Esophagus squamous epithelium (tissue), 5 donors: ENCODE measurements at places on chromosomes 5 and 9. TPM values are rescaled to one million over a fixed set of nuclear protein-coding genes. Genes with fewer than 3 reads are reported as not detected.

The IL5 gene
- not detected for total RNA-seq

GRCh38 chr5:34475249-34475966, 180.7 kb upstream of the RAI14 start:
- DNase-seq = no peak

DNA sequence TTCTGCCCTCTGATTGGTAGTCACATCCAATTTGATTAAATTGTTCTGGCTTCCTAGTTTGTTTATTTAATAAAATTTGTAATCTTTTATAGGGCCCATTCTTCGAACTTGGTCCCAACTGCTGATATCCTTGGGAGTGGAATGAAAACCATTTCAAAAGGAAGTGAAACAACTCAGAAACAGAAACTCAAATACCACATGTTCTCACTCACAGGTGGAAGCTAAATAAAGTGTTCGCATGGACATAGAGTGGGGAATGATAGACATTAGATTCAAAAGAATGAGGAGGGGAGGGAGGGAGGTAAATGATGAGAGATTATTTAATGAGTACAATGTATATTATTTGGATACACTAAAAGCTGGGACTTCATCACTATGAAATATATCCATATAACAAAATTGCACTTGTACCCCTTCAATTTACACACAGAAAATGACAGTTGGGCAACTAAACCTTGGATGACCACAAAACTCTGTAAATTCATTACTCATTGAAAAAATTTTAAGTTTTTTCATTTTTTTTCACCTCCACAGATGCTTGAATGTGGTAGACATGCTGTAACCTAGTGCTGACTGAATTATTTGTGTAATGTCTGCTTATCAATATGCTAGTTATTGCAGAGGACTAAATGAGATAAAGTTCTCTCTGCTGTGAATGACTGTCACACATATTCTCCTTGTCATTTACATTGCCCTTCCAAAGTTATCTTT, 16.0 kb downstream of the ATP10B start:
- no peak for DNase-seq

The NRARP gene
- total RNA-seq = 19.6 TPM

- DNase-seq = no peak
These were observed 1.9 kb downstream of the LRRC19 start for GRCh38 chr9:27003426-27004077.

The FAM193B gene
- 28.5 TPM for total RNA-seq

DNA sequence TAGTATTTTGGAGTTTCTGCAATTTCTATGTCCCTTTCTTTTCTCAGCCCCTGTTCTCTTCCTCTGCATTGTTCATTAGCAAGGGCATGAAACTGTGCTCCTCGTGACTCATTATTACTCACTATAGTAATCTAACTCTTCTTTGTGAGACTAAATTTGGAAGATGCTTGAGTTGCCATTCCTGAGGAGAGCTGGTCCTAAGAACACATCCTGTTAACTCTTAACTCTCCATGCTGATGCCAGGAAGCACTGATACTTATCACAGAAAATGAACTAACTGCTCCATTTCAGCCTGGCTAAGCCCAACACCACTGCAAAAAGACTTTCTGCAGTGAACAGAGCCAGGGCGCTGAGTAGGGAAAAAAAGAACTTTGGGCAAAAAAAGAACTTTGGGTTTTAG, 10.6 kb upstream of the CSNK1A1 start:
- no peak for DNase-seq

The ACOT12 gene
- not detected for total RNA-seq

DNA sequence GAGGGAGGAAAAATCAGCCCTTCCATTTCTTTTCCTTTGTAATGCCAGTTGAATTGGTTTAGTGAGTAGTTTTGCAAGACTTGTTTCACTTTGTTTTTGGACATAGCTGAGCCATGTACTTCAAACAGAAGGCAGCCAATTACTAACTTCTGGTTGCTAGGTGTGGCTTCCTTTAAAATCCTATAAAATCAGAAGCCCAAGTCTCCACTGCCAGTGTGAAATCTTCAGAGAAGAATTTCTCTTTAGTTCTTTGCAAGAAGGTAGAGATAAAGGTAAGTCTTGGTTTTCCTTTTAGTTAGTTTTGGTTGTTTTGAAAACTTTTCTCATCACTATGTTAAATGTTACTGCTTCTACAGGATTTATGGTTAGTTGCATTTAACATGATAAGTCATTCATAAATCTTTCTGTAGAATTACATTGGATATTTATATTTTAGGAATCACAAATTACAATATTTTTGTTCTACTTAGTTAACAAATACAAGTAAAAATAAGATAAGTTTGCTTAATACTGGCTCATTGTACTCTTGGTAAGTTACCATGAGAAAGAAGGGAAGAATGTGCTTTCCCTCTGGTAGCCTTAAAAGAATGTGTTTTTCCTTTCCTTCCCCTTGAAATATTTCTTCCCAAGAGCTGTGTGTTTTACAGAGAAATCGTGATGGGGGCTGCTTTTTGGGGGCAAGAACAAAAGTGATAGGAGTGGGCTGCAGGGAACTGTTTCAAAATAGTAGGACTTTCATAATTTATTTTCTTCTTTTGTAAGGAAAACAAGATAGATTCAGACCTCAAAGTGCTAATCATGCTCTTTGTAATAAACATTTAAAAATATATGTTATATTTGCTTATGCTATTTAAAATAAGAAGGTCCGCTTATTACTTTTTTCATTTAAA, at the start of gene ANXA1:
Gene ANXA1, plus strand, starts transcription at position 213 of the 890 bp plus-strand sequence. CDS start 6,671 bp downstream, outside the sequence.
- DNase-seq = no peak

The ADAMTS6 gene
- 0.23 TPM for total RNA-seq

The RPP25L gene
- total RNA-seq = 37.4 TPM

The CCDC187 gene
- total RNA-seq = not detected

DNA sequence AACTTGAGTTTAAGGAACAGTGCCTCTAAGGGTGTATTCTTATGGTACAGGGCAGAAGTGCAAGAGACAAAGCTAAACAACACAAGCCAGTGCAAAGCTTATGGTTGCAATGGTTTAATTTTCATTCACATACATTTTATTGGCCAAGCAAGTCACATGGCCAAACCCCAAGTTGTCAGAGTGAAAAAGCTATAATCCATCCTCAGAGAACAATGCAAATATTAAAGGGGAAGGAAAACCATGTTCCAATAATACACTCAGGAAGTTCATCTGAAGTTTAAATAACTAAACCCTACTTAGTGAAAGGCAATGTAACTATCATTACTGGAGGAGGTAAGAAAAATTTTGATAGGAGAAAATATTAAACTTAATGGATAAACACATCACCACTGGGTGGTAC, 26.6 kb upstream of the TLR4 start:
- no peak for DNase-seq

DNA sequence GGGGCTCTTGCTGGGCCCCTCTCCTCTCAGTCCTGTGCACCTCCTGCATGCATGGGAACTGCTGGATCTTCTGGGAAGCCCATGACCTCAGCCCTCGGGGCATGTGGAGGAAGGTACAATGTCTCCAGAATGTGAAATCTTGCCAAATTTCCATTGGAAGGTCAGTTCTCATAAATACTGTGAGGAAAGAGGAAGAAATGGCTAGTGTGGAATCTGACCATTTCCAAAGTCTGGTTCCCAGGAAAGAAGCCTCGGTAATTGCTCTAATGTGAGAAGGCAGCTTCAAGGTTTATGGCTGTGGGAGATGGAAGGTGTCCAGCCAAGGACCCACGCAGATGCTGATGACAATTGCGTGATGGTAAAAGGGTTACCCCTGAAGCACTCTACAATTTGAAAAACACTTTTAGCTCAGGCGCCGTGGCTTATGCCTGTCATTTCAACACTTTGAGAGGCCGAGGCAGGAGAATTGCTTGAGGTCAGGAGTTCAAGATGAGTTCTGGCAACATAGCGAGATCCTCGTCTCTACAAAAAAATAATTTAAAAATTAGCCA, 8.1 kb upstream of the IL17B start:
- no peak for DNase-seq

- no peak for DNase-seq
These were observed 20.5 kb downstream of the ANKH start for GRCh38 chr5:14851050-14851419.

The SPOCK1 gene
- 1.7 TPM for total RNA-seq

- DNase-seq = no peak
These were observed at the start of gene PRDM9 for GRCh38 chr5:23507278-23507685. Gene PRDM9, plus strand, starts transcription at chr5:23507609. Its CDS starts 1,425 bp downstream, at chr5:23509034.

DNA sequence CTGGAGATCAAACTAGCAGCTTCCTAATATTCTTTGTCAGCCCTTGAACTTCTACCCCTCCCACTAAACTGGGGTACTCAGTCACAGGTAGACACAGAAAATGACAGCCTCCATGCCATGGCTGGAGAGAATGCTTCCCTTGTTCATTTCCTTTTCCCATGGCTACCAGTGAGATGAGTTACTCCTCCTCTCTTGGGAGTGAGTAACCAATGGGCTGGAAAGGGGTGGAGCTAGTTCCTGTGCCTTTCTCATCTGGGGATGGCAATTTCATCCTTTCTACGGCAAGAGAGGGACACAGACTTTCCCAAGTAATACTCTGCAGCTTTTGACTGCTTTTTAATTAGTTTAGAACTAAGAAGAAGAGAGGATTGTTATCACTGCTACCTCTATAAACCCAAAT, 1045.6 kb upstream of the WWC1 start:
- DNase-seq = no peak

The SH3RF2 gene
- total RNA-seq = 33.4 TPM
